ENCODE measurements at places on chromosomes 16 and 17. TPM values are rescaled to one million over a fixed set of nuclear protein-coding genes. Genes with fewer than 3 reads are reported as not detected.

The ALOX12B gene
- polyA plus RNA-seq = 0.60 TPM

The GNG13 gene
- 1.4 TPM for polyA plus RNA-seq

The CHAD gene
- 13.6 TPM for polyA plus RNA-seq

The CDH11 gene
- 102 TPM for polyA plus RNA-seq

The ALDOA gene
- 849 TPM for polyA plus RNA-seq

The TUFM gene
- polyA plus RNA-seq = 242 TPM

The SDR42E2 gene
- 1.3 TPM for polyA plus RNA-seq

The NPIPB6 gene
- polyA plus RNA-seq = not detected

The HOXB8 gene
- polyA plus RNA-seq = 499 TPM

The TBC1D3B gene
- polyA plus RNA-seq = 32.5 TPM

The MED13 gene
- 39.2 TPM for polyA plus RNA-seq

The NTN1 gene
- polyA plus RNA-seq = 88.0 TPM

The ADAM11 gene
- polyA plus RNA-seq = 20.8 TPM

The DVL2 gene
- 47.9 TPM for polyA plus RNA-seq

The FAM171A2 gene
- 120 TPM for polyA plus RNA-seq

The CACNG3 gene
- 18.3 TPM for polyA plus RNA-seq

The FGF11 gene
- 32.8 TPM for polyA plus RNA-seq

The CSNK2A2 gene
- polyA plus RNA-seq = 46.8 TPM

The CMTM1 gene
- polyA plus RNA-seq = 11.2 TPM

The HS3ST3B1 gene
- polyA plus RNA-seq = 7.8 TPM

The RDM1 gene
- 2.4 TPM for polyA plus RNA-seq

The NPIPA2 gene
- not detected for polyA plus RNA-seq

The ACSM2A gene
- 0.56 TPM for polyA plus RNA-seq

The SLC16A6 gene
- 2.3 TPM for polyA plus RNA-seq

The TNFRSF17 gene
- not detected for polyA plus RNA-seq

The TSR3 gene
- 88.1 TPM for polyA plus RNA-seq

The TMEM101 gene
- polyA plus RNA-seq = 21.1 TPM

The CPD gene
- 30.4 TPM for polyA plus RNA-seq

The KCNH4 gene
- polyA plus RNA-seq = 2.1 TPM

The LGALS9B gene
- not detected for polyA plus RNA-seq

The RNF222 gene
- 0.11 TPM for polyA plus RNA-seq

The C1QTNF8 gene
- 0.59 TPM for polyA plus RNA-seq

The CD68 gene
- 48.9 TPM for polyA plus RNA-seq

The DNAH17 gene
- 2.5 TPM for polyA plus RNA-seq

The SYCE1L gene
- 27.6 TPM for polyA plus RNA-seq

The PDILT gene
- polyA plus RNA-seq = not detected

The MT1B gene
- not detected for polyA plus RNA-seq

The NAGS gene
- polyA plus RNA-seq = 2.0 TPM

The KRT36 gene
- not detected for polyA plus RNA-seq

The KRTAP3-2 gene
- not detected for polyA plus RNA-seq

The CTRB2 gene
- 0.24 TPM for polyA plus RNA-seq

The PRSS36 gene
- 10.5 TPM for polyA plus RNA-seq

The PRAC1 gene
- not detected for polyA plus RNA-seq
